Activated CD4-positive, alpha-beta T cell treated with anti-CD3 and anti-CD28 coated beads, Interleukin-2, amount 50 U/mL, for 1 hour (primary cell): ENCODE measurements at places on chromosomes 6 and 20.

DNA sequence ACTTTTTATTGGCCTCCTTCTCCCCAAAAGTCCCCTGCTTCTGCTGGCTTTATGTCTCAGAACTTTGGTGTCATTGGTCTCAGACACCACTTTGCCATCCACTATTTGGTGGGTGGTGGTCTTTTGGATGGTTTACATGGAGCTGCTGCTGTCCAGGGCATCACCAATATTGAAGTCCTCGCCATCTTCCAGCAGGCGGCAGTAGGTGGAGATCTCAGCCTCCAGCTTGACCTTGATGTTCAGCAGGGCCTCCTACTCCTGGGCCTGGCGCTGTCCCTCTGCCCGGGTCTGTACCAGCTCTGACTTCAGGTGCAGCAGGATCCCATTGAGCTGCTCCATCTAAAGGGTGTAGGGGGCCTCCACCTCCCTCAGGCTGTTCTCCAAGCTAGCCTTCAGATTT lies 148.4 kb upstream of the FOXA2 start:
- no peak for DNase-seq

GRCh38 chr6:109292420-109292819 lies 89.8 kb downstream of the CD164 start:
- DNase-seq = no peak

DNA sequence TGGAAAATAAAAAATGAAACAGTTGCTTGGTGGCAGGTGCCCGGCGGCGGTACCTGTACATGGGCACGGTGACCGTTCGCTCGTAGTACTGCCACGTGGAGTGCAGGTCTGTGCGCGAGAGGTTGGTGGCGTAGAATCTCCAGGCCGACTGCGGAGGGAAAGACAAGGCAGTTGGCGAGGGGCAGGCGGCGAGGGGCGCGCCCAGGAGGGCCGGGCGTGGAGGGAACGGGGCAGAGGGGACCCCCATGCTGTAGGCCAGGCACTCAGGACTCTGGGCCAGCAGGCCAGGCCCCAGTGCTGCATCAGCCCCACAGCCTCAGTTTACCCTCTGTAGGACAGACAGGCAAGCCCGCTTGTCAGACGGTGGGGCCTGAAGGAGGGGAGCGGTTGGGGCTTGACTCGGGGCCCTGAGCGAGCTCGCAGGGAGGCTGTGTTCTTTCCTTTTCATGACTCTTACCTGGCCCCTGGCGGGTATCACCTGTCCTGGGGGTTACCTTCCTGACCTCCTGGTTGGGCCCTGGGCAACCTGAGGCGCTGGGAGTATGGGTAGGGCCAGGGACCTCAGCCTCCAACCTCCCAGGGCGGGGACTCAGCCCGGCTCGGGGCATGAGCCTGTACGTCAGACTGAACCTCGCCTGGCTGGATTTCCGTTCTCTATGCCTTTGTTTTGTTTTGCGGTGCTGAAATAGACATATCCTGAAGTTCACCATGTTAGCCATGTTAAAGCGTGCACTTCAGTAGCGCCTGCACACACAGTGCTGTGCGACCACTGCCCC lies 38.5 kb downstream of the KCNQ2 start:
- DNase-seq = peak; percentile 13

- DNase-seq = no peak
Observed at GRCh38 chr6:147201885-147202515, 2.2 kb upstream of the STXBP5 start.

- no peak for DNase-seq
Observed at GRCh38 chr6:75503291-75503690, 9.7 kb upstream of the FILIP1 start.
